ENCODE measurements at places on chromosomes 5 and 9.
A peak's percentile ranks its signal among the peaks of the same experiment; 100 is the strongest.

GRCh38 chr9:69186841-69187611, 12.9 kb downstream of the TJP2 start:
- peak; percentile 51 for DNase-seq

DNA sequence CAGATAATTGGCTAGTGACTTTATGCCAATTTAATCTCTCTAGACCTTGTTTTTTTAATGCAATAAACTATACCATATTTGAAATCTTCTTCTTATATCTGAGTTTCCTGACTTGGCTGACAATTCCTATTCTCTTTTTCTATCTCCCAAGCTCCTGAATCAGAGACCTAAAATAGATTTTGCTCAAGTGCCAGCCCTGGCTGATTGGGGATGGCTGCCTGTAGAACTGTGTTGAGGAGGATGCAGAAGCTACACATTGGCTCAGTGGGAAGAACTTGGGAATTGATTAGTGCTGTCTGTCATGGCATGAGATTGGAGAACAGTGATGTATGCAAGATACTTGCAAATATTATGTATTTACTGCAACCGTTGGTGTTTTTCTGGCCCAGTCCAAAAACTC, 132.8 kb downstream of the INSYN2B start:
- no peak for DNase-seq

- DNase-seq = peak; percentile 61
Measured at GRCh38 chr9:86202338-86202882, 57.0 kb downstream of the C9orf153 start.

DNA sequence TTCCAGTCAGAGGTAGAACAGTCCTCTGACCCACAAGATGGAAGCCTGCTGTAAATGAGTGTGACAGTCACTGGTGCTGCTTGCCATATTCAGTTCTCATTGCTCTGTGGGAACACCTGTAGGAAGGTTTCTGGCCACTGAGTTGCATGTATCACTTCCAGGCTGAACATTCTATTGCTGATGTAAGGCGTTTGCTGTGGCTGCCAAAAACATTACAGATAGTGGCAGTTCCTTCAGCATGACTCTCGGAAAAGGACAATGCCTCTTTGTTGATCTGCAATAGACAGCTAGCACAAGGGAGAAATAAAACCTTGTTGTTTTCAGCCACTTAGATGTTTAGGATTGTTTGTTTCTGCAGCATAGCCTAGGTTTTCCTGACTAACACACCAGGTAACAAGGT, 217.2 kb downstream of the AGTPBP1 start:
- DNase-seq = no peak

All from IMR-90 (cell line).